Progenitor cell of endocrine pancreas (in vitro differentiated cells): ENCODE measurements at places on chromosomes 7 and 10. TPM values are rescaled to one million over a fixed set of nuclear protein-coding genes. Genes with fewer than 3 reads are reported as not detected.

- no peaks in the 10 kb centered on the region for H3K36me3 ChIP-seq
- H3K27me3 ChIP-seq: no peaks in the 10 kb centered on the region
- no peak overlapping the region for H3K4me3 ChIP-seq
- no peak overlapping the region for H3K27ac ChIP-seq
Observed at GRCh38 chr7:15130666-15131541, 228.4 kb upstream of the DGKB start.

DNA sequence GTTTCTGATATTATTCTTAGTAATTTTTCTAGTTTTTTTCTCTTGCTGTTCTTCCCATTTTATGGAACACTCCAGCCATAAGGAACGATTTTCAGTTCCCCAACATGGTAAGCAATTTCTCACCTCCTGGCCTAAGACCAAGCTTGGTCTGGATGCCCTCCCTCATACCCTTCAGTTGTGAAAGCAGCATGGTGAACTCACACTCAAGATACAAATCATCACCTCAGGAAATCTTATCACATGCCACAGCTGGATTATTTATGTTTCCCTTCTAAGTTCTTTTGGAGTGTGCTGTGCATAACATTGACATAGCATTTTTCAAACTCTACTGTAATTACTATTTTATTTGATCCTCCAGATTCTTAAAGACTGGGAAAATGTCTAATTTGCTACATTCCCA is 216.6 kb downstream of the AGMO start:
- no peaks in the 10 kb centered on the region for H3K27me3 ChIP-seq
- H3K36me3 ChIP-seq: no peaks in the 10 kb centered on the region
- no peak overlapping the region for H3K4me3 ChIP-seq
- no peak for DNase-seq

DNA sequence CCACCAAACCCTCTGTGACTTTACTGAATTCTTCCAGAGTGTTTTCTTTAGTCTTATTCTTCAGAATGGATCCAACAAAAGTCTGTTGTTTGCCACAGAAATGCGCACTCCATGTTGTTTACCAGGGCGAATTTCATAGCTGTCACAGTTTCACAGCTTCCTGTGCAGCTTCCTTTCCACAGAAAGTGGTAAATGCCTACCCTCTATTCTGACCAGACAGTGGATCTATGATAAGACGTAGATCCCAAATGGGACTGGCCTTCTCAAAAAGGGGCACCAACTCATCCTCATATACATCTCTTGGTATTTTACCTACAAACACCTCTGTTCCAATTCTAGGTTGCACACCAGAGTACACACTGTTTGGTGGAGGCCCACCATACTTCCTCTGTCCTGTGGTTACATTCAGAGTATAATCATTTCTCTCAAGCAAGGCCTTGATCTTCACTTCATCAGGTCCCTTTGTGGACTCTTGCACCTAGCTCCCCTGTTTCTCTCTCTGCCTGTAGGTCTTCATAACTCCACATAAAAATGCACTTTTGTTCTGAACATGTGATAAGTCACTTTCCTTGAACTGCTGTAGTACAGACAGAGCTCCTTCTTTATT is 91.7 kb downstream of the MLLT10 start:
- peaks cover 23% of the 10 kb centered on the region for H3K36me3 ChIP-seq
- peak overlapping the region; percentile 16 for H3K27ac ChIP-seq
- peaks cover 12% of the 10 kb centered on the region for H3K4me1 ChIP-seq
- H3K4me3 ChIP-seq: no peak overlapping the region
- no peaks in the 10 kb centered on the region for H3K27me3 ChIP-seq

DNA sequence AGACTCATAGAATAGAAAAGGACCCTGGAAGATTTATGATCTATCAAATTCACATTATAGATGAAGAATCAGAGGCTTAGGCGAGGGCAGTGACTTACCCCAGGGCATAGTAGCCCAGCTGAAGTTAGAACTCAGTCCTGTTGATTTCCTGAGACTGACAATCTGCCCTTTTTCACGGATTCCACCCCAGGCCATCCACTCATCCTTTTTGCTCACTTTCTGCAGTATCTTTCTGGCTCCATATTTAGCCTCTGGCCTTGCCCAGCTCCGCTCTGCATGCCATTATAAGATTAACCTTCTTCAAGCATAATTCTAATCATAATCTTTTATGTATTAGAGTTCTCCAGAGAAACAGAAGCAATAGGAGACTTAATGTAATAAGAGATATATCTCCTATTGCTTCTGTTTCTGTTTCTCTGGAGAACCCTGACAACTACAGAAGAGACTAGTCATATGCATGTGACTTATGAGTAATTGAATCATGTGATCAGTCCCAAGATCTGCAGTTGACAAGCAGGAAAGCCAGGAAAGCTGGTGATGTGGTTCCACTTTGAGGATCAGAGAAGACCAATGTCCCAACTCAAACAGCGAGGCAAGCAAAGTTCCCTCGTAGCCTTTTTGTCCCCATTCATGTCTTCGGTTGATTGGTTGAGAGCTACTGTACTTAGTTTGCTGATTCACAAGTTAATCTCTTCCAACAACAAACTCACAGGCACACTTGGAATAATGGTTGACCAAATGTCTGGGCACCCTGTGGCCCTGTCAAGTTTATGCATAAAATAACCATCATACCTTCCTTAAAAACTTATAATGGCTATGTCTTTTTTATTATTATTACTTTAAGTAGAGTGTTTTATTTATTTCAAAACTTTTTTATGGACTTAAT is 412.1 kb downstream of the SUGCT start:
- no peaks in the 10 kb centered on the region for H3K36me3 ChIP-seq
- no peak overlapping the region for H3K4me3 ChIP-seq
- DNase-seq: no peak
- no peaks in the 10 kb centered on the region for H3K4me1 ChIP-seq
- no peaks in the 10 kb centered on the region for H3K27me3 ChIP-seq

DNA sequence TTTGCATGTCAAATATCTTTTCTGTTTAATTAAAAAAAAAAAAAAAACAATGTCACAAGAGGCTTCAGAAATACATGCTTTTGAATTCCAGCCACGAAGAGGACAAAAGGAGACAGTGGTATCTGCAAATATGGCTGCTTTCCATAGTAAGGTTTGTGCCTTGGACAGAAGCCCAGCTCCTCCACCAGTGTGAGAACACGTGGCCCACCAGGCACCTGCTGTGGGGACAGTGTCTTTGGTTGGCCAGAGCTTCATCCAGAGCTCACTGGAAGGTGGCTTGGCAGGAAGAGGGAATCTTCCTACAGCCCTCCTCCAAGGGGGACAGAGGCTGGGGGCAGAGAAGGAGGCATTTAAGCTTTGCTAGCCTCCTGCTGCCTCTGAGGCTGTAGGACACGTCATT is 144.6 kb downstream of the GLCCI1 start:
- no peaks in the 10 kb centered on the region for H3K4me1 ChIP-seq
- no peaks in the 10 kb centered on the region for H3K27me3 ChIP-seq
- no peak overlapping the region for H3K4me3 ChIP-seq
- H3K27ac ChIP-seq: no peak overlapping the region

The ZNF138 gene
- total RNA-seq: 21.3 and 21.7 TPM in 2 replicates

The CRTAC1 gene
- 4.2 and 4.6 TPM in 2 replicates for total RNA-seq

The FXYD4 gene
- total RNA-seq: not detected in 2 replicates
